ENCODE measurements at places on chromosomes 6 and 20.
A peak's percentile ranks its signal among the peaks of the same experiment; 100 is the strongest.

DNA sequence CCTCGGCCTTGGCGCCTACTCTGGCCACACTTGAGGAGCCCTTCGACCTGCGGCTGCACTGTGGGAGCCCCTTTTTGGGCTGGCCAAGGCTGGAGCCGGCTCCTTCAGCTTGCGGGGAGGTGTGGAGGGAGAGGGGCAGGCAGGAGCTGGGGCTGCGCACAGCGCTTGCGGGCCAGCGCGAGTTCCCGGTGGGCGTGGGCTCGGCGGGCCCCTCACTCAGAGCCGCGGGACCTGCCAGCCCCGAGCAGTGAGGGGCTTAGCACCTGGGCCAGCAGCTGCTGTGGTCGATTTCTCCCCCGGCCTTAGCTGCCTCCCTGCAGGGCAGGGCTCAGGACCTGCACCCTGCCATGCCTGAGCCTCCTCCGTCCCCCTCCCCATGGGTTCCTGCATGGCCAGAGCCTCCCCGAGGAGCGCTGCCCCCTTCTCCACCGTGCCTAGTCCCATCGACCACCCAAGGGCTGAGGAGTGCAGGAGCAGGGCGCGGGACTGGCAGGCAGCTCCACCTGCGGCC lies 136.8 kb downstream of the EPHA7 start:
- DNase-seq, result no peak

DNA sequence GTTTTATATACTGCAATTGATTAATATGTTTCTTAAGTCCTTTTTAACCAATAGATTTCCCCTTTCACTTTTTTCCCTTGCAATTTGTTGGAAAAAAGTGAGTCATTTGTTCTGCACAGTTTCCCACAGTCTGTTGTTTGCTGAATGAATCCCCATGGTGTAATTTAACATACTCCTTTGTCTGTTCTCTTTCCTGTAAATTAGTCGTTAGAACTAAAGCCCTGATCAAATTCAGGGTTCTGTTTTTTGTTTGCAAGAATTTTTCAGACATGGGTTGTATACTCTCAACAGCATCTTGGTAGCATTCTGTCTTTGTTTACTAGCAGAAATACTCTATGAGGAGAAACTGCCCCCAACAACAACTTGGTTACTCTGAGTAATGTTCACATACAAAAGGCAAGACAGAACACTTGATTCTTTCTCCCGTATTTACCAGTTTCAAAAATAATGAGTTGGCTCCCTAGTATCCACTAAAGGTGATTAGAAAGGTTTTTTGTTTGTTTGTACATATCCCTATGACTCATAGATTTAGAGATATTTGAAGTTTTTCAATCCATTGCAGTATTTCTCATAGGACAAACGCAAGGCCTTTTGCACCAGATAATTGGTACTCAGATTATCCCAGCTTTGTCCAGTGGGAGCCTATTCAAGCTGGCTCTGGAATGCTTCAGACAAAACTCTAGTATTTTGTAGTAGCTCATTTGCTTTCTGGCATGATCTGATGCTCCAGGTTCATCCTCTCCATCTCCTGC lies 16.5 kb downstream of the BLOC1S5 start:
- DNase-seq, result no peak

GRCh38 chr6:129946439-129947140 lies 71.8 kb upstream of the L3MBTL3 start:
- DNase-seq, result no peak

- DNase-seq, result no peak
Measured at GRCh38 chr6:37503309-37503965, 3.7 kb upstream of the CCDC167 start.

- DNase-seq, result no peak
Measured at GRCh38 chr20:819680-820322, 13.7 kb upstream of the FAM110A start.

DNA sequence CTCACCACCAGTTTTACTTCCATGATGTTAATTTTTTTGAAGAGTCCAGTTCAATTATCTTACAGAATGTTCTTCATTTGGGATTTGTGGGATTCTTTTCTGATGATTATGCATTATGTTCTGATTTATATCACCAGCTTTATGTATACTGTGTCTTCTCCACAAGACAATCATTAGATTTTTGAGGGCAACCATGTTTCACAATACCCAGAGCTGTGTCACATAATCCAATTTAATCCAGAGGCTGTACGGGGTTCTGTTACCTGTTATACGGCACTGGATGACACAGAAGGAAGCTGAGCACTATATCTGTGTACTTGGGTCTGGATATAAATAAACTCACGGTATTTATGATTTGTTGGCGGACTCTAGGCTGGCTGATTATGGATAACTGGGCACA lies 41.6 kb upstream of the RPN2 start:
- DNase-seq, result no peak

DNA sequence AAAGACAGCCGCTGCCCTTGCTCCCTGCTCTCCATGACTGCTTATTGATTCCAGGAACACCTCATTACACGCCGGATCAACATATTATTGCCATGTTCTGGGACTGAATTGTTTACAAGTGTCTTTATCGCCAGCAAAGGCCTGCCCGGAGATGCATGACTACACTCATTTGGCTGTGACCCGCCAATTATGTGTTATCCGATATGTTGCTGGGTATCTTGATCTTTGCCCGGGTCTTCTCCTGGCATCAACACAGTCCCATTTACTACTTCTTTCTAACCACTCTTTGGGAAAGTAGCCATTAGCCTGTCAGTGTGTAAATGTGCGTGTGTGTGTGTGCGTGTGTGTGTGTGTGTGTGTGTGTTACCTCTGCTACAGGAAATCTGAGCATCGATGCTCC lies 15.4 kb downstream of the LINC00237 start:
- no peak for DNase-seq

DNA sequence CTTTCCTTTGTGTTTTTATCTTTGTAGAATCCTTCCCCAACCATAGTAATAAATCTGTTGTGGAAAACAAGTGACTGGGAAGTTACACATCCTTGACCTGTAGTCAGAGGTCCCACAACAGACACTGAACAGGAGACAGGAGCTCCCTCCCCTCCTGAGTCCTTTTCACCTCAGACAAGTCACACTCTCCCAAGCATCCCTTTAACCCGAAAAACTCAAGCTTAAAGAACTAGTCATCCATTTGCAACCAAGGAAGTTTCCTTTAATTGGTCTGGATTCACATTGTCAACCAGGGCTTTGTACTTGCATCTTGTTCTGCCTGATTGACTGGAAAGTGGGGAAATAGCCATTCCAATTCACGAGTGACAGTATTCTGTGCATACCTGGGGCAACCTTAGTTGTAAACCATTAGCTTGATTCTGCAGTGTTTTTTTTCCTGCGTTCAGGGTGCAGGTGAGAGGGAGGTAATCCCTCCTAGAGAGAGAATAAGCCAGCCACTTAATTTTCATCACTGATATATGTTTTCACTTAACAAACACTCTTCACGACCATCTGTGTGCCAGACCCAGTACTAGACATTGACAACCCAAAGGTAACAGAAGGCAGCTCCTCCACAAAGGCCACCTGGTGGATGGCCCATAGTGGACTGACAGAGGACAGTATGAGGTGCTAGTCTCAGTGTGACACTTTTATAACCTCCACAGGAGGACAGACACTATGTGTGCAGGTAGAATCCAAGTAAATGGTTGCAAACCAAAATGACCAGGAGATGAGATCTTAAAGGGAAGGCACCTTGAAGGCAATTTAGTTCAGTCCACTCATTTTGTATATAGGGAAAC lies 112.4 kb downstream of the SLX4IP start:
- DNase-seq, result no peak

DNA sequence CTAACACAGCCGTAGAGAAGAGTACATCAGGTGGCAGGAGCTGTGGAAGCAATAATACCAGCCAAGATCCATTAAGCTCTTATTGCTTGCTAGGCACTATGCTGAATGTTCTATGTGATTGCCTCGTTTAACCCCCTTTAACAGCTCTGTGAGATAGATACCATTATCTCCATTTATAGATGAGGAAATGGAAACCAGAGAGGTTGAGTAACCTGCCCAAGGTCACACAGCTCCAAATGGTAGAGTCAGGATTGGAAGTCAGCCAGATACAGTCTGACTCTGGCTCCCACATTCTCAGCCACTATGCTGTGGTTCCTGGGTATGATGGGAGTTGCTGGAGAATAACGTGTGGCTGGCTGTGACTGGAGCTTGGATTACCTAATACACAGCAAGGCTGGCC lies 92.4 kb downstream of the DLGAP4 start:
- DNase-seq, result no peak

GRCh38 chr6:106444777-106445507 lies 84.4 kb downstream of the CRYBG1 start:
- peak; percentile 28 for DNase-seq

DNA sequence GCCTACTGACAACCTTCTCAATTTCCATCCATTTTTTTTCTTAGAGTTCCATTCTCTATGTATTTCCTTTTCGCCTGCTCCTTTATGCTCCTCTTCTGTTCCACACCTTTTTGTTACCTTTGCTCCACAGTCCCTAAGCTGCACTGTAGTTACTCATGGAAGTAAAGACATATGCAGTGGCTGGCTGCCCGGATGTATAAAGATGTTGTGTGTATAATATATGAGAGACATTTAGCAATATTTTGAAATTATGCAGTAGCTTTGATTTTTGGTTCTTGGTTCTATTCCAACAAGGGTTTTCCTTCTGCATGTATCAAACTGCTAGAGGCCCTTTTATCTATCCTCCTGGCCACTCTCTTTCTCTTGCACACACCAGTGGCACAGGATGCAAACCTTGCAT lies 234.9 kb downstream of the DOK5 start:
- DNase-seq, result no peak

- DNase-seq, result no peak
Measured at GRCh38 chr6:16766043-16766536, 4.8 kb upstream of the ATXN1 start.

DNA sequence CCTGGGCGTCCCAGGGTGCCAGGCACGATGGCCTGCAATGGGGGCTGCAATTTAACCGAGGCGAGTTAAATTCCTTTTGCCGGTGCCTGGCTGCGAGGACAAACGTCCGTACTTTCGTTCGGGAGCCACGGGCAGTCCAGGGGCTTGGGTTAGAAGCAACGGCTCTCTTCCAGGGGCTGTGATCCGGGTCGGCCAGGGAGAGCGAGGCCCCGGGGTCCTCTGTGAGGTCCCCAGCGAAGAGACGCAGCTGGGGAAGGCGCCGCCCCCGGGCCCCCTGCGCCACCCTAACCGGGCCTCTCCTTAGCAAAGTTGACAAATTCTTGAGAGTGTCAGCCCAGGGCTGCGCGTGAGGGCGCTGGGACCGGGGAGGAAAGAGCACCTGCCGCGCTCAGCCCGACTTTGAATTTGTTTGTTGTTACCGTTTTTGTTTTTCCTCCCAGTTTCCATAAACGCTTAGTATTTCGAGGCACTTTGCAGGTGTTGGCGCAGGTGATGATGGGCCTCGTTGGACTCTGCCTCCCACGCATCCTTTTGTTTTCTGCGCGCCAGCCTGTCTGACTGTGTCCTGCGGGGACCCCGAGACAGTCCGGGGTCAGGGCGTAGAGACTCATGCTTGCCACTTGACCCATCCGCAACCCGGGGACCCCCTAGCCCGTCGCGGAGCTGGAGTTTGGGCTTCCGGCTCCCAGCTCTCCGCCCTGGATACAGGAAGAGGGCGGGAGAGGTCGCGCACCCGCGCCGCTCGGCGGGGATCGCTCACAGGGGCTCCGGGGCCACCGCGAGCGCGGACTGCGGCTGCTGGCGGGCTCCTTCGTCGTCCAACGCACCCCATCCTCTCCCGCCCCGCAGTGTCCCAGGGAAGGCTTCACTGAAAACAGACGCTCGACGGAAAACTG lies 5.8 kb downstream of the OLIG3 start:
- DNase-seq, result no peak

- no peak for DNase-seq
Measured at GRCh38 chr20:49578436-49578835, 10.5 kb upstream of the PTGIS start.

DNA sequence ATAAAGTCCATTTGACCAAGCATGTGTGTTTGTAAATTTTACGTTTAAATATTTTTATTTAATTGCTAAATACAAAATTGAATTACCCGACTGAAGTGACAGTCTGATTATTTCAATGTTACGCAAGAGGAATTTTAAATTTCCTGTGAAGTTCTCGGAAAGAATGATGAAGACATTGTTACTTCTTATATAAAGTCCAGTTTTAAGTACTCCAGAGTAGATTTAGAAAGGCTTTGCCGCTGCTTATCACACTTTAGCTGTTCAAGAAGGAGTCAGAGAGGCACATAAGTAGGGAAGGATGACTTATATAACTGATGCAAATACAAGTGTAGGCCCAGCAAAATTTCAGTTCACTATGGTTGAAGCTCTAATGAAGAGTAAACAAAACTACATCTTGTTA lies 265.1 kb upstream of the CITED2 start:
- DNase-seq, result no peak

DNA sequence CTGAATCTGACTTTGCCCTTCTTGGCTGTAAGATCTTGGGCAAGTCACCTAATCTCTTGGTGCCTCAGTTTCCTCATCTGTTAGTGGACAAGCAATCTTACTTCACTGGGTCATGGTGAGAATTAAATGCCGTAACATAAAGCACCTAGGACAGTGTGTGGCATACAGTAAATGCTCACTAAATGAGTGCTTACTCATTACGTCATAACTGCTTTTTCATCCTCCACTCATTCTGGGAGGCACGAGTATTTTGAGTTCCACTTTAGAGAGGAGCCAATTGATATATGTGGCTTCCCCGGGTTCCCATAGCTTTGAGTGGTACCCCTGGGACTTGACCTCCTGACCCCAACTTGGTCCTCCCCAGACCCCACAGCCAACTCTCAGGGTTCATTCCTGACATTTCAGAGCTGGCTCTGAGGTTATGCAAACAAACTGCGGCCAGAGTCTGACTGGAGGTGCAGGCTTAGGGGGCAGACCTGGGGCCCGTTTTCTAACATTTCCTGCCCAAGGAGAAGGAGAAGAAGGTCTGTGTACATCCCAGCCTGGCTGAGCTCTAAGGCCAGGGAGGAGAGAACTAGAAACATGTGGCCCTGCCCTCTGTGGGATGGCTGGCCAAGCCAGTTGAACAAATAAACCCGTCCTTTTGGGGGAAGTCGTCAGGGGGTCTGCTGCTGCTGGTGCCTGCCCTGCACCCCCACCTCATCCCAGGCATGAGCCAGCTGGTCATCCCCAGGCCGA lies 5.8 kb downstream of the ANGPT4 start:
- DNase-seq, result no peak

DNA sequence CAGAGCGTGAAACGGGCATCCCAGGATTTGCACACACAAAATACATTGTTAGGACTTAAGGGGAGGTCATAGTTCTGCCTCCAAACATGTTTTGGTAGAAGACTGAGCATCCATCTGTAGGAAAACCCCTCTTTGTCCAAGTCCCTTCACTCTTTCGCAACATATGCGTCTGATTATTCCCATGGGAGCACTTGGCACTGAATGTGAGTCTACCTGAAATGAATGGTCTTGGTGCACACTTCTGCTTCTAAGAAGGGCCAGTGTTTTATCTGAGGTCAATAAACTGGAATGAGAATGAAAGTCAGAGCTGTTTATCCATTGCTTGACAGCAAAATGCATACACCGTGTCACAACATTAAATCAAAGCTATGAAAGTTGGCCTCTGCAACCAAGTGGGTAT lies 33.0 kb downstream of the GJA10 start:
- no peak for DNase-seq

- DNase-seq, result no peak
Measured at GRCh38 chr6:25453288-25453687, 174.1 kb downstream of the CARMIL1 start.

- no peak for DNase-seq
Measured at GRCh38 chr6:15077006-15077405, 168.9 kb upstream of the JARID2 start.

Measured in NCI-H1048 (cell line).